ENCODE measurements at places on chromosomes 6 and 20. TPM values are rescaled to one million over a fixed set of nuclear protein-coding genes. Genes with fewer than 3 reads are reported as not detected.

BMP5 gene
- total RNA-seq: 17.7 TPM

HLA-DRA gene
- total RNA-seq: 1.7 TPM

GRCh38 chr20:34956751-34957472, 1.2 kb downstream of the MYH7B start:
- no peak for DNase-seq

- DNase-seq: no peak
These were observed 41.1 kb downstream of the CNKSR3 start for GRCh38 chr6:154469306-154469935.

- DNase-seq: no peak
These were observed 501.0 kb upstream of the MARCKS start for GRCh38 chr6:113356139-113356538.

GRCh38 chr6:39758905-39759605, 33.1 kb upstream of the DAAM2 start:
- no peak for DNase-seq
